ENCODE measurements at places on chromosomes 11 and 22. TPM values are rescaled to one million over a fixed set of nuclear protein-coding genes. Genes with fewer than 3 reads are reported as not detected.

The MCHR1 gene
- polyA plus RNA-seq: not detected

The OSM gene
- not detected for polyA plus RNA-seq

The CHRDL2 gene
- not detected for polyA plus RNA-seq

The OR6T1 gene
- polyA plus RNA-seq: not detected

The SPON1 gene
- 5.0 TPM for polyA plus RNA-seq

The TMEM25 gene
- 41.0 TPM for polyA plus RNA-seq

The IL10RA gene
- polyA plus RNA-seq: not detected

The OR6A2 gene
- not detected for polyA plus RNA-seq

The UBQLNL gene
- polyA plus RNA-seq: not detected

The BTBD18 gene
- not detected for polyA plus RNA-seq

The ACER3 gene
- polyA plus RNA-seq: 22.5 TPM

The ARHGEF17 gene
- 6.8 TPM for polyA plus RNA-seq

The OR9G1 gene
- not detected for polyA plus RNA-seq

The TESMIN gene
- 2.4 TPM for polyA plus RNA-seq

The SCGB1C1 gene
- polyA plus RNA-seq: not detected

The HTR3B gene
- polyA plus RNA-seq: not detected

The ACRV1 gene
- 0.56 TPM for polyA plus RNA-seq

The PI4KA gene
- 101 TPM for polyA plus RNA-seq

The HOATZ gene
- polyA plus RNA-seq: not detected

The PKDREJ gene
- polyA plus RNA-seq: not detected

The CAT gene
- polyA plus RNA-seq: 10.2 TPM

The SLC5A1 gene
- not detected for polyA plus RNA-seq

The SLC16A8 gene
- polyA plus RNA-seq: not detected

The SHANK2 gene
- 27.9 TPM for polyA plus RNA-seq

The MOV10L1 gene
- 1.6 TPM for polyA plus RNA-seq

The LDLRAD3 gene
- polyA plus RNA-seq: 1.2 TPM

The MYO7A gene
- not detected for polyA plus RNA-seq

The SMC1B gene
- polyA plus RNA-seq: not detected

The APOL4 gene
- polyA plus RNA-seq: not detected

The LMNTD2 gene
- not detected for polyA plus RNA-seq

The SLC17A6 gene
- polyA plus RNA-seq: not detected

The MFRP gene
- not detected for polyA plus RNA-seq

The APOL3 gene
- polyA plus RNA-seq: not detected

The RASSF7 gene
- polyA plus RNA-seq: 1.6 TPM

Measured in Purkinje cell (primary cell).